ENCODE measurements at places on chromosomes 2 and 18.

DNA sequence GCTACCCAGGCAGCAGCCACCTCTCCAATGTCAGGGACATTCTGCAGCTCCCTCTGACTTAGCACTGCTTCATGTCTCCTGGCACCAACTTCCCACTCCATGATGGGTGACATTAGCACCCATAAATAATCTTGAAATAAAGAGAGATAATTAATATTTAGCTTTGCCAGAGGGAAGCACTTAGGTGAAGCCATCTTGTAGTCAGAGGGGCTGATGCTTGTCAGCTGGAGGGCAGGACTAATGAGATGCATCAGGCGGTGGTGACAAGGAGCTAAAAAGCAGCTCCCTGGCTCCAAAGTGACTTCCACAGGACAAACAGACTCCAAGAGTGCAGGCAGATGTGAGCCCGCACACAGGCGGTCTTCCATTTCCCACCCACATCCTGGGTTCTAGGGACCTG is 153.0 kb upstream of the ID2 start:
- no peak for DNase-seq

DNA sequence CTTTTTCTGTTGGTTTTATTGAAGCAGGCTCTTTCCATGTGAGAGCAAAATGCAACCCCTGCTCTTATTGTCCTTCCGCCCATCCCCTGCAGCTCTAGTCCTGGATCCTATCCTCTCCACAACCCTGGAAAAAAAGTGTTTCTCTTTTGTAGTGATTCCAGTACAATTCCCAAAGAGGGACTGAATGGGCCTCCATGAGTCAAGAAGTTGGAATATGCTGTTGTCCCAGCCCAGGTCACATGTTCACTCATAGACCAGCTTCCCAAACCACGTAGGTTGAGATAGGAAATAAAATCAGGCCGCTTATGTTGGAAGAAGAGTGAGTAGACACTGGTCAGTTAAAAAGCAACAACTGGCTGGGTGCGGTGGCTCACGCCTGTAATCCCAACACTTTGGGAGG is 39.4 kb downstream of the CPO start:
- DNase-seq, result no peak

GRCh38 chr2:101736861-101737291 is 39.4 kb downstream of the MAP4K4 start:
- no peak for DNase-seq

GRCh38 chr2:14778015-14778414 is 145.5 kb downstream of the LRATD1 start:
- DNase-seq, result no peak

GRCh38 chr2:23639406-23639982 is 254.5 kb downstream of the KLHL29 start:
- DNase-seq, result no peak

GRCh38 chr2:44680983-44681531 is 260.4 kb upstream of the SIX3 start:
- DNase-seq, result no peak

DNA sequence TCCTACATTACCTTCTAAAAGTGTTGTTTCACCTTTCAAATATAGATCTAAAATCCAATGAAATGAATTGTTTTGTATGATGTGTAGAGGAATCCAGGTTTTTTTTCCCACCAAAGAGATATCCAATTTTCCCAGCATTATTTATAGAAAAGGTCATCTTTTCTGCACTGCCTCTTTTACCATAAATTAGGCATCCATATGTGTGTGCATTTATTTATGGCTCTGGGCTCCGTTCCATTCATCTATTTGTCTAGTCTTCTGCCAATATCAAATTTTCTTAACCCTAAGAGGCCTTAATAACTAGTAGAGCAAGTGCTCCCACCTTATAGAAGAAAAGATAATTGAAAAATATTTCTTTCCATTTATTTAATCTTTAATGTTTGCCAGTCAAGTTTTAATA is 88.3 kb downstream of the ATAD2B start:
- DNase-seq, result no peak

DNA sequence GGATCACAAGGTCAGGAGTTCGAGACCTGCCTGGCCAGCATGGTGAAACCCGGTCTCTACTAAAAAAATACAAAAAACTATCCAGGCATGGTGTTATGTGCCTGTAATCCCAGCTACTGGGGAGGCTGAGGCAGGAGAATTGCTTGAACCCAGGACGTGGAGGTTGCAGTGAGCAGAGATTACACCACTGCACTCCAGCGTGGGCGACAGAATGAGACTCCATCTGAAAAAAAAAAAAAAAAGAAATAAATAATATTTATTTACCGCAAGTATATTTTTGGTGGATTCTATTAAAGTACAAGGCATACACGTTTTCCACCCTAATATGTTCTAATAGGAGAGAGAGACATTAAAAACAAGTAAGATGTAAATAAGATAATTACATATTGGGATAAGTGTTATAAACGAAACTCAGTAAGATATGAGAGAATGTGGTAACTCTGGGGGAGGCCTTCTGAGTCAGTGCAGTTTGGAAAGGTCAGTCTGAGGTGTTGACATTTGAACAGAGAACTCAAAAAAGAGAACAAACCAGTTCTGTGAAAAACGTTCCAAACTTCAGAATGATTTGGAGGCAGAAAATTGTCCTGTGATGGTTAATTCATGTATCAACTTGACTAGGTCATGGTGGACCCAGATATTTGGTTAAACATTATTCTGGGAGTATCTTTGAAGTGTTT is 8.8 kb upstream of the POLI start:
- DNase-seq, result no peak

- DNase-seq, result no peak
Observed at GRCh38 chr2:241771286-241772062, 5.1 kb upstream of the GAL3ST2 start.

GRCh38 chr2:207397917-207398655 is 131.7 kb upstream of the CREB1 start:
- no peak for DNase-seq

DNA sequence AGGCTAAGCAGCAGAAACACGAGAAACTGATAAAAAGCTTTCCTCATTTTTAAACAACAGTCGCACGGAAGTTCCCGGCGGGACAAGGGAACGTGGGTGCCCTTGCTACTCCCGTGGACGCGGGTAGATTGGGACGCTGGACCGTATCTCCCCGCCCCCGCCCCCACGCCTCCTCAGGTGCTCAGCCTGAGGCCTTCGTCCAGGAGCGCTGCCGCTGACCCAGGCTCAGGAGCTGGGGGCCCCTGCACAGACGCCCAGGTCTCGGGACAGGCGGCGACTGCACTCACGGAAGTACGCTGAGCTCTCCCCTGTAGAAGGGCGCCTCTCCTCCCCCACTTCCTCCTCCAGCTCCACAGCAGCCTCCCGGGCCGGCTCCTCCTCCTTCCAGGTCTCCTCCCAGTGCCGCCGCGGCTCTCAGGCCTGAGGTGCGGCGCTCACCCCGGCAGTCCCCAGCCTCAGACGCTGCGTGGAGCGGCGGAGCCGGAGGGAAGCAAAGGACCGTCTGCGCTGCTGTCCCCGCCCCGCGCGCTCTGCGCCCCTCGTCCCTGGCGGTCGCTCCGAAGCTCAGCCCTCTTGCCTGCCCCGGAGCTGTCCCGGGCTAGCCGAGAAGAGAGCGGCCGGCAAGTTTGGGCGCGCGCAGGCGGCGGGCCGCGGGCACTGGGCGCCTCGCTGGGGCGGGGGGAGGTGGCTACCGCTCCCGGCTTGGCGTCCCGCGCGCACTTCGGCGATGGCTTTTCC is at the start of gene ITGAV:
ITGAV (plus strand) TSS at position 445 of the 738 bp plus-strand sequence; CDS start at position 728, 283 bp downstream.
- DNase-seq, result peak; percentile 61

- DNase-seq, result no peak
Observed at GRCh38 chr2:152036611-152037469, 62.0 kb downstream of the CACNB4 start.

GRCh38 chr18:77049938-77050337 is 82.6 kb downstream of the MBP start:
- no peak for DNase-seq

- DNase-seq, result peak; percentile 46
Observed at GRCh38 chr18:62586151-62586774, 63.4 kb downstream of the ZCCHC2 start.

- no peak for DNase-seq
Observed at GRCh38 chr2:223054193-223054781, 2.3 kb downstream of the KCNE4 start.

GRCh38 chr2:241139531-241140444 is 9.5 kb downstream of the PASK start:
- no peak for DNase-seq

- DNase-seq, result no peak
Observed at GRCh38 chr2:112708968-112709367, 11.9 kb upstream of the NT5DC4 start.

DNA sequence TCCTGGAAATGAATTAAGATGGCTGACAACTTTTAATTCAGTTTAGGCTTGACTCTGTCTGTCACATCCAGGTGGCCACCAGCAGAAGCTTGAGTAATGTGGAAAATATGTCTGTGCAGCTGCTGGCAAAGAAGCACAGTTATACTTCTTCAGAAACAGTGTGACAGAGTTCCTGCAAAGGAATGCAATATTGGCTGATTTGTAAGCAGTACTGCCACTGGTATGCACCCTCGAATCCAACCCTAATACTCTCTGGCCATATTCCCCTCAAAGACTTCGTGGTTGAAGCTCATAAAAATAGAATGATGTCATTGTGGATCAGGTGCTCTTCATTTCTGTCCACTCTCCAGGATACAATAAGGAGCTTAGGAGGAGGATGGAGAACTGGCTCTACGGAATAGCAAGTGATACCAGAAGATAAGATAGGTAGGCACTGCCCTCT is 86.2 kb downstream of the METTL8 start:
- no peak for DNase-seq

DNA sequence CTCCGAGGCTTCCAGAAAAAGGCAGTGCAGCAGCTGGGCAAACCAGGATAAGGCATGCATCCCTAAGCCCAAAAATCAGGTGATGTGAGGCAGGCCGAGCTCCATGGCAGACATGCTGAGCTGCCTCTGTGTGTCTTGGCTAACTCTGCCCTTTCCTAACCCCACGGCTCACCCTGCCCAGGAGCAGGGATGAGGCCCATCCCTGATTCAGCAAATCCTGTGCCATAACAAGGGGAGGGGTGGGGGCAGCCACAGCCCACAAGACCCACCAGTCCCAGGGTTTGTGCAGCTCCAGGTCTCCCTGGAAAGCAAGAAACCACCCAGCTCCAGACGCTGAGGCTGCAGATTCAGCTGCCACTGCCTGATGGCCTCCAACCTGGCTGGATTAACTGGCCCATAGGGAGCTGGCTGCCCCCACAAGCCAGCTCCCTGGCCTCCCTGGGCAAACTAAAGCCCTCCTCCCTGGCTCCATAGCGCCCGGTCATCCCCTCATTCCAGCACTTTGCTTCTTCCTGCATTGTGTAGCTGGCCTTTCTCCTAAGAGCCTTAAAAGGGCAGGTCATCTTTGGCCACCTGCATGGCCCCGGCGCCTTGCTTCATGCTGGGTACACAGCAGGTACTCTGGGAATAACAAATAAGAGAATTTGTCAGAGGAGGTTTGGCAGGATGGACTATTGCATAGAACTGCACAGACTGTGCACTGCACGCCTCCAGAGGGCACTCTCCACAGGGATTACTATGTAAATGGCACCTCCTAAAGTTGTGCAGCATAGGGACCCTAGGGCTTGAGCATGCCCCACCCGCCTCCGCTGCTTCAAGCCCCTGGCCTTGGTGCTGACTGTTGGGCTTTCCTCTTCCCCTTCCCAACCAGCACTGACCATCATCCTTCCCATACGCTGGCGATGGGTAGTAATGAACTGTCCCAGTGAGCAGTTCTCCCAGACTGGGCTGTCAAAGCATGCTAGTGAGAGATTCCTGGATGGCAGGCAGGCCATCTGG is 10.7 kb downstream of the STEAP3 start:
- DNase-seq, result no peak

DNA sequence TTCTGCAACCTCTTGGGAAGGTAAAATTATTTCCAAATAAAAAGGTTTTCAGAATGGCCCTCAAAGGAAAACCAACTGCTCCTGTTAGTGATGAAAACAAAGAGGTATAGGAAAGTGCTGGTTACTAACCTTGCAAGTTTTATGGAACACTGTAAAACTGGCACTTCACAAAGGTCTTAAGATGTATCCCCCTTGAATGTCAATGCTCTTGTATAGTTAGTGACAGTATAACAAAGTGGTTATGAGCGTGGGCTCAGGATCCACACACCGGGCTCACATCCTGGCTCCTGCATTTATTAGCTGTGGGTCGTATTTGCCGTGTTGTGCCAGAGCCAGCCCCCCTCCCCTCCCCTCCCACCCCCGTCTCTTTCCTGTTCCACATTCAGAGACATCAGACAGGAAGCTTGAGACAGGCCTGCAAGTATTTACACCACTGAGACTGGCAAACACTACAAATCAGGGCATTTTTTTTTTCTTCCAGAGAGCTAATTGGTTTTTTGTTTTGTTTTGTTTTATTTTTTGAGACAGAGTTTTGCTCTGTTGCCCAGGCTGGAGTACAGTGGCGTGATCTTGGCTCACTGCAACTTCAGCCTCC is 9.2 kb upstream of the DNPEP start:
- no peak for DNase-seq

GRCh38 chr2:139033300-139033699 is 253.1 kb upstream of the NXPH2 start:
- no peak for DNase-seq

- no peak for DNase-seq
Observed at GRCh38 chr18:10482363-10482984, 28.0 kb downstream of the APCDD1 start.

- no peak for DNase-seq
Observed at GRCh38 chr2:179262077-179262660, 2.5 kb downstream of the SESTD1 start.

All from CMK (cell line).